ENCODE measurements at places on chromosomes 3 and 15.

GRCh38 chr15:79897701-79898113 is 893 bp upstream of the MTHFS start:
- DNase-seq, result no peak

DNA sequence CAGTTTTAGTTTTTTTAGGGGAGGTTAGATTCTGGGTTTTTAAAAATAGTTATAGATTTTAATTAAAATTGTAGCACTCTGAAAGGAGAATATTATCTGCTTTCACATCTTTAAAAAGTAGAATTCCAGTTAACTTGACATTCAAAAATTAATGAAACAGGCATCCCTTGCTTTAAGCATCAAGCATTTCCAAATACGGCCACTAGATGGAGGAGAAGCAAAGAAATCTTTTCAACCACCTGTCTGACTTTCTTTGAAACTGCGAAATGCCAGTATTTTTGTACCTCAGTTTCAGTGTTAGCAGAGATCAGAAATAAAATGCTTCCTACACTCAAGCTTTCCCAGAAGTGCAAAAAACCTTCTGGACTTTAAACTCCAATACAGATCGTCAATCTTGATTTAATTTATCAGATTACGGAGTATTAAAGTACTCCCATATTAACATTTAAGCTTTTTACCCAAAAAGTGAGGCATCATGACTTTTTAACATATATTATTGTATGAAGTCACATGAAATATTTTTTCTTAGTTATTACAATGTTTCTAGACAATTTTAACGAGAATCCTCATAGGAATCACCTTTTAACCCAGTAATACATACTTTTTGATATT is 153.3 kb downstream of the P3H2 start:
- peak; percentile 18 for DNase-seq

- no peak for DNase-seq
Measured at GRCh38 chr15:69679623-69680228, 227.1 kb downstream of the RPLP1 start.

GRCh38 chr3:75332794-75333193 is 331.3 kb upstream of the FRG2C start:
- no peak for DNase-seq

- no peak for DNase-seq
Measured at GRCh38 chr3:188798556-188799145, 373.1 kb upstream of the TPRG1 start.

GRCh38 chr3:67487564-67488114 is 166.8 kb downstream of the SUCLG2 start:
- no peak for DNase-seq

DNA sequence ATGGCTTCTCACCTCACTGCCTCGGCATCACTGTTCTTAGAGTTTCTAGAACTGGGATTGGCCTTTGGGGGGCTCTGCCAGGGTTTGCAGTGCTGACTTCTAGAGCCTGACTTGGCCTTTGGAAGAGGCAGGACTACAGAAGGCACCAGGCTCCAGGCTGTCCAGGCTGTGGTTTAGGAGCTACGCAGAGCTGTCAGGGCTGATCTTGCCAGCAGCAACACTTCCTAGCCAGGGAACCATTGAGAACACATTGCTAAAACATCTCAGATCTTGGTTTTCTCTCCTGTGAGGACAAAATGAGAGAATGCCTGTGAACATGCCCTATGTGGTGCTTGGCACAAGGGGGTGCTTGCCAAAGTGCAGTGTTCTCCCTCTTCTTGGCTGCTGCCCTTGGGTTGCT is 34.6 kb upstream of the APEH start:
- DNase-seq, result no peak

DNA sequence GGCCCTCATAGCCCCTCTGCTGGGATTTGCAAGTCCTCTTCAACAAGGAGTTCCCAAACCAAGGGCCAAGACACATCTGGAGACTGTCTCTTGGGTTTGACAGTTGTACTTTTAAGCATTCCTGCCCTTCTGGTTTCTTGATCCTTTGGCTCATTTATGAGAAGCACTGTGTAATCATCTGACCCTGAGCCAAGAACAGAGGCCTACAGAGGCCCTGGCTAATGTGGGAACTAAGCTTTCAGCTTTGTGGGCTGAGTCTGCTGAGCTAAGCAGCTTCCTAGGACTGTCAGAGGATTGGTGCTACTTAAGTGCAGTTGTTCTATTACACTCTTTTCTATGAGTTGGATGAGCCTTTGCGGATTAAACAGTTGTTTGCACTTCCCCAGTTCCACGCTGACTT is 178.3 kb downstream of the KBTBD8 start:
- no peak for DNase-seq

GRCh38 chr3:39254806-39255449 is 24.9 kb downstream of the CX3CR1 start:
- DNase-seq, result no peak

- no peak for DNase-seq
Measured at GRCh38 chr15:72168808-72169190, 28.8 kb downstream of the GRAMD2A start.

DNA sequence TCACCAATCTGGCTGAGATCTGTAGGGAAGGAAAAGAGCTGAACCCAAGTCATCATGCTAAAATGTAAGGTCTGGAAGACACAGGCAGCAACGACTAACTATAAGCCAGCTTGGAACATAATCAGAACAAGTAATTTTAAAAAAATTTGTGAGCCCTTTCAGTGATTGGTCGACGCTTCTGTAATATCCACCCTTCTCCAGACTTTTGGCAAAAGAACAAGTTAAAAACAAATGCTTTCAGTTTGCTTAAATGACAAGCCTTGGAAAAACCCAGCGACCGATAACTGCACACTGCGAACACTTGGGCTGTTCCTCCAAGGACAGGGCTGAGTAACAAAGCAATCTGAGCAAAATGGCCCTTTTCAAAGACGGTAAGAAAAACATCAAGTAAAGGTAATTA is 49.6 kb downstream of the PCSK6 start:
- no peak for DNase-seq

DNA sequence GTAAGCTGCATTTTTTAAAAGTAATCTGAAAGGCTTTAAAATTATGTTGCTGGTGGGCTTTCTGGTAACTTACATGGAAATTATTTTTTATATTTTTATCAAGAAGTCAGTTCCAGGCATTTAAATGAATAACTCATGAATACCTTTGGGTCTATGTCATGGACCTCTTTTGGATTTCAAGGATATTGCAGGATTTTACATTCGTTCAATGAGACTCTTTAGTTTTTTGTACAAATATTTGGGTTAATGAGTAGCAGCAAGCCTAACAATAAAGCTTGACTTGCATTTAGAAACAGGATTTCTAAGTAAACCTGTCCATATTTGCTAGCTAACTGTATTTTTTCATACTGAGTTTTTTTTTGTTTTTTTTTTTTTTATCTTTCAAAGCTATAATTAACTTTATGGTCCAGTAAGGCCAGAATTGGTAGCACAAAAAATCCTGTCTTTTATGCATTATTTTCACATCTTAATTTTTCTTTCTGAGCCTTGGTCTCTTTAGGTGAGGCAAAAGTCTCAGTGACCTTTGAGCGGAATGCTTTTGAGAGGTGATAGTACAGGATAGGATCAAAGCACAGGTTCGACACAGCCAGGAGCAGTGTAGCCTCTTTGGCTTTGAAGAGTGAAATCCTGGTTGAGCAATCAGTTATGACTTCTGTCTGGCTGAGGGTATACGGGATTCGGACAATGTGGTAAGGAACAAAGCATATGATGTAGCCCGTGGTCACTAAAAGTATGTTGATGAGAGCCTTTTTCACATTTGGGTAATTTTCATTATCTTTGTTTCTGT is 4.8 kb downstream of the GPR171 start:
- DNase-seq, result no peak

- DNase-seq, result no peak
Measured at GRCh38 chr3:101588616-101589015, 14.6 kb downstream of the PCNP start.

DNA sequence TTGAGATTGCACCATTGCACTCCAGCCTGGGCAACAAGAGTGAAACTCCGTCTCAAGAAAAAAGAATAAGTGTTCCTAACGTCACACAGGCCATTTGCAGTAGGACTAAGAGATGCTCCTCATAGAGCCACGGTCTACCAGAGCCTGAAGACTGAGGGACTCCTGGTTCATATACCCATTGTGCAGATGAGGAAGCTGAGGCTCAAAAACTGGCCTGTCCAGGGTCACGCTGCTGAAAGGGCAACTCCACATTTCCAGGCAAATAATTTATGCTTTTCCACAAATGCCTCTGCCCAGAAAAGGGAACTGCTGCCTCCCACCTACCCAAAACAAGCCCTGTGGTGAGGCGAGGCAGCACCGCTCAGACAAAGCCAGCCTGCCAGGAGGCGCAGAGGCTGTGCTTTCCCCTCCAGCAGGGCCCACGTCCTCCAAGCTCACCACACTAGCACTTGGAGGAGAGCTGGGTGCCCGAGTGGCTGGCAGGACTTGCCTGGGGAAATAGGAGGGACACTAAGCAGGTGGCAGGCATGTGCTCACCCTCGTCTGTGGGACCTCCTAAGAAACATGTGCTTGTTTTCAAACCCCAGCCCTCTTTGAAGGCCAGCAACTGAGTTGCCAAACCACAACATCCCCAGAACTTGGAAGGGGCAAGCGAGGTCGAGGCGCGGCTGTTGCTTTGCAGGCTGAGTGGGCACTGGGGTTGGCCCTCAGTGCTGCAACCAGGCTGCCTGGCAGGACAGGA is 195.6 kb downstream of the XXYLT1 start:
- no peak for DNase-seq

GRCh38 chr3:19934098-19934566 is at the start of gene EFHB:
TSS of gene EFHB (minus strand) at chr3:19934217. CDS start at chr3:19934018, 199 bp downstream.
- no peak for DNase-seq

- no peak for DNase-seq
Measured at GRCh38 chr3:126158016-126158911, 22.1 kb downstream of the ALDH1L1 start.

DNA sequence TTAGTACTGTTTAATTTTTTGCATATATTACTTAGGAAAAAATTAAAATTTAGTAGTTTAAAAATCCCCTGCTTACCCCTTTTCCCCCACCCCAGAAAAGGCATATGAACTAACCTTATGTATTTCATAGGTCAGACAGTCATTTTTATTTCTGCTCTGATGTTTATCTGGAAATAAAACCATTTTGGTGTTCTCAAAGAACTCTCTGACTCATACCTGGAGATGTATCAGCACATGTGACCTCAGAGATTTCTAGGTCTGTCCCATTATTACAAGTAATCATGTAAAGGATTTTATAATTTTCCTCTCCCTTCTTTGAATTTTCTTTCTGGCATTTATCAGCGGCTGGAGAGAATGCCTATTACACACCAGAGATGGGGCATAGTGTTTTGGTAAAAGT is 14.1 kb upstream of the CCR8 start:
- no peak for DNase-seq

DNA sequence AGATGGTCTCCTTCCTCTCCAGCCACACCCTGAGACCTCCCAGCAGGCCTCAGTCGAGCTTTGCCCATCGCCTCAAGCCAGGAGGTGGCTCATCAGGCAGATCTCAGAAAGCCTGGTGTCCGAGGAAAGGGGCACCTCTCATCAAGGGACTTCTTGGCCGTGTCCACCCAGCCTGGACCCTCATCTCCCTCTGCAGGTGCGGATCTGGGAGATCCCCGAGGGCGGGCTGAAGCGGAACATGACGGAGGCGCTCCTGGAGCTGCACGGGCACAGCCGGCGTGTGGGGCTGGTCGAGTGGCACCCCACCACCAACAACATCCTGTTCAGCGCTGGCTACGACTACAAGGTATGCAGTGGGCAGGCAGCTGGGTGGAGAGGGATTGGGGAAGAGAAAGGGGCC is 110.2 kb downstream of the ANP32A start:
- DNase-seq, result no peak

GRCh38 chr15:35771746-35772442 is 225.9 kb upstream of the DPH6 start:
- no peak for DNase-seq

- DNase-seq, result no peak
Measured at GRCh38 chr15:39622660-39623516, 42.0 kb downstream of the THBS1 start.

- no peak for DNase-seq
Measured at GRCh38 chr15:66285533-66286280, 7.7 kb upstream of the DIS3L start.

DNA sequence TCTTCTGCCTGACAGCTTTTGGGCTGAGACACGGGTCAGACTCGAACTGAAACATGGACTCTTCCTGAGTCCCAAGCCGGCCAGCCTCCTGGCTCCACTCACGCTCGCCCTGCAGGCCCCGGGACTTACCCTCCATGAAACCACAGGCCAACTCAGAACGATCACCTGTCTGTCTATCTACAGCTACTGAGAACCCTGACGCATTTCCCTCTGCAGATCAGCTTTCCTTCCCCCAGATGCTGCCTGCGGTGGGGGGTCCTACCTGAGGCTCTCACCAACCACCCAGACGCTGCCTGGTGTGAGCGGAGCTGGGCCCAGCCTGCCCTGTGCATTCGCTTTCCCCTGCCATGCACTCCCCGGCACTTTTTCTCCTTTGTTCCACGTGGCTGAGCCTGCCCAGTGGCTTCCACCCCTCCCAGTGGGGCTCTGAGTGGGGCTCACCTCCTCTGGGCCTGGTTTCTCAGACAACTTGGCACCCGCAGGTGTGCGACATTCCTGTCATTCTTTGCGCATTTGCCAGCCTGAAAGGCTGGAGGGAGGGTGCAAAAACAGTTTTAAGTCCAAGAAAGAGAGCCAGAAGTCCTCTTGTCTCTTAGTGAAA is 60.2 kb downstream of the PLXNA1 start:
- DNase-seq, result no peak

DNA sequence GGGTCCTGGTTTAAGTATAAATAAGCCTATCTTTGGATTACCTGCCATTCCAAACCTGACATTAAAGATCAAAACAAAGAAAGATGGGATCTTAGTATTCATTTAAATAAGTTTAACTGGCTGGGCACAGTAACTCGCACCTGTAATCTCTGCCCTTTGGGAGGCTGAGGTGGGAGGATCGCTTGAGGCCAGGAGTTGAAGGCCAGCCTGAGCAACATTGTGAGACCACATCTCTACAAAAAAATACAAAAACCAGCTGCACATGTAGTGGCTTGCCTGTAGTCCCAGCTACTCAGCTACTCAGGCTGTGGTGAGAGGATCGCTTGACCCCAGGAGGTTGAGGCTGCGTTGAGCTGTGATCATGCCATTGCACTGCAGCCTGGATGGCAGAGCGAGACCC is 176.9 kb downstream of the FNDC3B start:
- DNase-seq, result no peak

DNA sequence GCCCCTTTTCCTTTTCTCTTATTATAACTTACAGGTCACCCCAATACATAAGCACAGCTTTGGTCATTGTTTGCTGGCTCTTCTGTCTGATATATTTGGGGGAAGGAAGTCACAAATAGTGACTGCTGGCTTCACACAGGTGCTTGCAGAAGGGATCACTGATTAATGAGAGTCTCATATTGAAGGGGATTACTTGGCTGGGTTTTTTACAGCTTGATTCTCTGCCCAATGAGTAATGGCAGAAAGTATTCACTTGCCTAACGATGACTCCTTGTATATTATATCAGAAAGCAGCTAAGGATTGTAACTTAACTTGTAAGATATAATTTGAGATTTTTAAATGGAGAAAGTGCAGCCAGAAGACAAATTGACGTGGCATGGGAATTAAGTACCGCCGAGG is 119.3 kb upstream of the PFN2 start:
- no peak for DNase-seq

- no peak for DNase-seq
Measured at GRCh38 chr15:55366981-55367380, 41.2 kb downstream of the CCPG1 start.

Data from NCI-H1048 (cell line).